NCI-H774 (cell line): ENCODE measurements at places on chromosomes 12 and 14.

DNA sequence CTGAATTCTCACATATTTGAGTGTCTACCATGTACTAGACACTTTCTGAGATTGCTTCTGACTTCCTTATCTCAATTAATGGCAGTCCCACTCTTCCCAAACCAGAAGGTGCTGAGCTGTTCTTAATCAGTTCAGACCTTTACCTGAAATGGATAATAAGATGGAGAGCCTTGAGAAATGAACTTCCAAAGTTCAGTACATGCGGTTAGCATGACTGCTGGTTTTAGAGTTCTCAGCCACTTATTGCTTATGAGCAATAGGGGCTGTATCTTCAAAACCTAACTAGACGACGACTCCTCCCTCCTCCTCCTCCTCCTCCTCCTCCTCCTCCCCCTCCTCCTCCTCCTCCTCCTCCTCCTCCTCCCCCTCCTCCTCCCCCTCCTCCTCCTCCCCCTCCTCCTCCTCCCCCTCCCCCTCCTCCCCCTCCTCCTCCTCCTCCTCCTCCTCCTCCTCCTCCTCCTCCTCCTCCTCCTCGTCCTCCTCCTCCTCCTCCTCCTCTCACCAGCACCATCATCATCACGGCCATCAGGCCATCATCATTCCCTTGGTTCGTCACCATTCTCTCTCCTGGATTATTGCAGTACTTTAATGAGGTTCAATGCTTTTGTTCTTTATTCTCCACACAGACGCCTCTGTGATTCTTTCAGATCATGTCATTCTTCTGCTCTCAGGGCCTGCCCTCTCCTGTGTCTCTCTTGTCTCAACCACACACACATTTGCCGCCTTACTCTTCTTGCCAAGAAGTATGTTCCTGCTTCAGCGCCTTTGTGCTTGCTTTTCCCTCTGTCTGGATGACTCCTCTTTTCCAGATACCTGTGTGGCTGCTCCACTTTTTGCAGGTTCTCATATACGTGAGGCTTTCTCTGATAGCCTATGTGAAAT is 2.7 kb downstream of the PCNX1 start:
- DNase-seq, result no peak

DNA sequence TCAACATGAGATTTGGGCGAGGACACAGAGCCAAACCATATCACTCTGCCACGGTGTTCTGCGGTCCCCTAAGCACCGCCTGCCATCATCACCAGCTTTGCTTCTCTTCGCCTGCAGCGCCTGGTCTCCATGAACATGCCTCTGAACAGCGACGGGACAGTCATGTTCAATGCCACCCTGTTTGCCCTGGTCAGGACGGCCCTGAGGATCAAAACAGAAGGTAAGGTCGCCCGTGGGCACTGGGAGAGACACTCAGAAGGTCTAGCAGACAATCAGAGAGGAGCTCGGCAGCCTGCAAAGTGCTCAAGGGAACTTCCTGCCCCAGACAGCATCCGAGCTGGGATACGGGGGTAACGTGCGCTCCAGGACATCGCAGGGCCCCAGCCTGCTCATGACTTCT is 126.0 kb upstream of the FKBP4 start:
- no peak for DNase-seq

DNA sequence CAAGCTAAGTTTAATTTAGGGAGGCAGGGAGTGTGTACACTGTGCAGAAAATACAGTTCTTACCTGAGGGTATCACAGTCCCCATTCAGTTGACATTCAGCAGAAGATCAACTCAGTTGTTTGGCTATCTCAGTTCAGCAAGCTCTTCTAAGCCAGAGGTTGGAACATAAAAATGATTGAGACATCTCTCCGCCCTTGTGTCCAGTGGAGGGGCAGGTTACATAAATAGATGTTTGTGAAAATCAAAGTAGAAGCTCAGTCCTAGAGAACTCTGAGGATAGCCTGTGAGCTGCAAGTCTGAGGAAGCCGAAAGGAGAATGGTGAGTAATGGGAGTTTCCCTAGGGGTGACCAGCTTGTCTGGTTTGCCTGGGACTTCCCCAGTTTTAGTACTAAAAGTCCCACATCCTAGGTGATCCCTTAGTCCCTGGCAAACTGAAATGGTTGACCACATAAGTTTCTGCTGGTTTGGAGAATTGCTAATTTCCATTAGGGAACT is 251.4 kb upstream of the ATP2B1 start:
- no peak for DNase-seq

DNA sequence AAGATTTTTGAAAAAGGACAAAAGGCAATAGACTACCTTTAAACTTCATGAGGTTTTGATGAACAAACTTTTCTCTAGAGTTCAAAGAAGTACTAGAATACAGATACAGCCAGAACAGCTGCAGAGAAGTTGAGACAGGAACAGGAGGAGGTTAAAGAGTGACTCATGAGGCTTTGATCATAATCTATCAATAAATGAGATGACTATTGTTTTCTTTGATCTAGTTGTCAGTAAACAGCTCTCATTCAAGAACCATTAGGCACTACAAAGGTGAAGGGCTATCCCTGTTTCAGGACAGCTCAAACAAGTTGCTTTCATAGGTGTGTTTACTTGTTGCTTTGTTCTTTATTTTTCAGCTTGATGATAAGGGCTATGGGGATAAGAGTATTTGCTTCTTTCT is 2.4 kb downstream of the WASHC3 start:
- no peak for DNase-seq
